Stimulated activated CD8-positive, alpha-beta memory T cell treated with anti-CD3 and anti-CD28 coated beads, Interleukin-2, amount 100 ng/mL, for 1 hour (primary cell): ENCODE measurements at places on chromosomes 4 and X.

DNA sequence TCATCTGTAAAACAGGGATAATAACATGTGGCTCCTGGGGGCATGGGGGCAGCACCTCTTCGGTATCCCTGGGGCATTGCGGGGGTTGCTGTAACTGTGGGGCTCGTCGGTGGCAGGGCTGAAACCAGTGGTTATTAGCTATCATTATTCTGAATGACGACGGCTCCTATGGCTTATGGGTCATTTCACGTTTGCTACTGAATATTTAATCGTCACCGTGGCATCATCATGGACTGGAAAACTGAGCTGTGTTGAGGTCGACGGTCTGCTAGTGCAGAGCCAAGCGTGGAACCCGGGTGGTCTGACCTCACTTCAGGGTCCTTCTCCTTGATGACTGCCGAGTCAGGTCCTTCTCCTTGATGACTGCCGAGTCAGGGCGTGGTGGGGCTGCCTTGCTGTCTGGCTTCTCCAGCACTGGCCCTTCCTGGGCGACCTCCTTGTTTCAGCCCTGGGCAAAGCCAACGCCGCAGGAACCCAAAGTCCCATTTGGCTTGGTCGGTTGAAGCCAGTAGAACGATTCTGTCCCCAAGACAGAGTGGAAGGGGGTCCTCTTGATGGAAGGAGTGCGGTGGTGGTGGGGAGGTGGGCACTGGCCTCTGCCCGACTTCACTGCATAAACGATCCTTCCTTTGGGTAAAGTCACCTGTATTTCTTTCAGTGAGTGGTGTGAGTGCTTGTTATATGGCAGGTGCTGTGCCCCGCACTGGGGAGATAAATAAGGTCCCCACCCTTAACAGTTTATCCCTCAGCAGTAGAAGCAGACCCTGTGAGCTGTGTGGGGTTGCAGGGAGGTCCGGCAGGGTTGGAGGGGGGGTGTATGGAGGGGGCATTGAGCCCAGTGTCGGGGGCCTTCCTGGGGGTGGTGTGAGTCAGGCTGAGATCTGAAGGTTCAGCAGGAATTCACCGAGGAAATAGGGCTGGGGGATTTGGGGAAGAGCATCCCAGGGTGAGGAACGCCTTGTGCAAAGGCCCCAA is 40.8 kb downstream of the PSAPL1 start:
- DNase-seq = no peak

- no peak for DNase-seq
Measured at GRCh38 chrX:123267220-123267619, 83.1 kb downstream of the GRIA3 start.

- no peak for DNase-seq
Measured at GRCh38 chr4:79042079-79042674, 102.9 kb upstream of the PAQR3 start.

DNA sequence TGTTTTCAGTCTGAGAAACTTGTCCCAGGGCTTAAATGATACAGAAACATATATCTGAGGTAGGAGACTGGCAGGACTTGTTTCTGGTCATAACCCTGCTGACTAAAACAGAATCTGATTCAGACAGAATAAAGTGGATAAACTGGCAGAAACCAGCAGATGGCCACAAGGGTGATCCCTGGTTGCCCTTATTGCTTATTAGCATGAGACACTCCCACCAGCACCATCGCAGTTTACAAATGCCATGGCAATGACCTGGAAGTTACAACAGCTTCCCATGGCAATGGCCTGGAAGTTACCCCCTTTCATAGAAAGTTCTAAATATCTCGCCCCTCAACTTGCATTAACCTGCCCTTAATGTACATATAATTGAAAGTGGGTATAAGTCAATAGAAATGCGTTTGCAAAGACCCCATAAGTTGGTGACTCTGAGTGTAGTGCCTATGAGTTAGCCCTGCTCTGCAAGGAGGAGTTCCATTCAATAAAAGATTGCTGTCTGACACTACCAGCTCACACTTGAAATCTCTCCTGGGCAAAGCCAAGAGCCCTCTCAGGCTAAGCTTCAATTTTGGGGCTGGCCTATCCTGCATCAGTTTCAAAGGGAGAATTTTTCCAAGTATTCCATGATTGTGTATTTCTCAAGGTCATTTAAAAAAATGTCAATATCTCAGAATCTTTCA is 52.9 kb upstream of the PAGE5 start:
- DNase-seq = no peak

DNA sequence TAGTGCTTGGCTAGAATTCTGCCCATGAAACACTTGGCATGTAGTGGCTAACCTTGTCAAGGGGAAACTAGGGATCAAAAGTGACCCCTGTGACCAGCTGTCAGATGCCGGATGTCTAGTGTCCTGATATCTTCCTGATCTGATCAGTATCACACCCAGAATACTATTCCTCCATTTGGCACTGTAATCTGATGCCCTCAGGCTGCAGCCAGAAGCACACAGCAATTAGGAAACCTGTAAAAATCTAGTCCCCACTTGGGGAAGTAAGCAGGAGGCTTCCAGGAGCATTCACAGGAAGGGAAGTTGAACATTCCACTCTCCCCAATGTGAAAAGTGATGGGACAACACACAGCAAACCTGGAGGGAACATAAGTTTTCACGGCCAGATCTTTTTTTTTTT is 125.1 kb downstream of the HS6ST2 start:
- no peak for DNase-seq

GRCh38 chr4:6391186-6391851 is 81.1 kb downstream of the PPP2R2C start:
- DNase-seq = no peak

DNA sequence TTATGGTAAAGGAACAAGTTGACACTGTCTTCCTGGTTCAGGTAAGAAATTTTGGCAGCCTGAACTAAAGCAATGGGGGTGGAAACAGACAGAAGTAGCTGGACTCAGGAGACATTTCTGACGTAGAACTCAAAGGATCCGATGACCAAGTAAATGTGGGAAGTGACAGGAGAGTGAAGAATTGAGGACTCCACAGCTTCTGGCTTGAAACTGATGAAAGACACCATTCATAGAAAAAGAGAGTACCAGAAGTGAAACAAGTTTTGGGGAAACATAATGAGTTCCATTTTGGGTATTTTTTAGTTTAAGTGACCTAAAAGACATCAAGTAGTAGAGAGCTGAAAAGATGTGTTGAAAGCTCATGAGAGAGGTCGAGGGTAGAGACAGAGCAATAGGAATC is 5.7 kb downstream of the FAM120C start:
- no peak for DNase-seq

GRCh38 chr4:184267206-184267608 is 49.5 kb upstream of the ENPP6 start:
- no peak for DNase-seq

GRCh38 chr4:153114771-153115321 is 89.4 kb upstream of the TRIM2 start:
- no peak for DNase-seq

DNA sequence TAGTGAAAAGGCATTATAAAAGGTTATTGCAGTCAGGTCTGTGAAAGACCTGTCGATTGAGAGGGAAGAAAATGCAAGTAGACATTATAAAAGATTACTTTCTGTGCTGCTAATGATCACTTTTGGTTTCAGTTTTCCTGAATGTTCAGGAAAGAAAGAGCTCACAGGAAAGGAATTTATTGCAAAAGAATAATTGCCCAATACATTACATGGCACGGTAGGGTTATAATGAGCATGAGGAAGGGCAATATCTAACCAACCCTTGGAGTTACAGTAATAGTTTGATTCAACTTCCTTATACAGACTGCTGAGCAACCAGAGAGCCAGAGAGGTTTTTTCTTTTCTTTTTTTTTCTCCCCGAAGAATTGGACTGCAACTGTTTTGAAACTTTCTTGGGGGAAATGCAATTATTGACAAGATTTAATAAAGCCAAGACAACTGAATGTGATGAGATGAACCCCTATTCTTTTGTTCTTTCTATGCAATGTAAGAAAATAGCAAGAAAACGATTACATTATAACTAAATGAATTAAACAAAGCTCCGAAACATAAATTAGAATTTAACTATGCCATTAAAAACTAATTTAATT is 247.0 kb downstream of the C4orf33 start:
- no peak for DNase-seq

DNA sequence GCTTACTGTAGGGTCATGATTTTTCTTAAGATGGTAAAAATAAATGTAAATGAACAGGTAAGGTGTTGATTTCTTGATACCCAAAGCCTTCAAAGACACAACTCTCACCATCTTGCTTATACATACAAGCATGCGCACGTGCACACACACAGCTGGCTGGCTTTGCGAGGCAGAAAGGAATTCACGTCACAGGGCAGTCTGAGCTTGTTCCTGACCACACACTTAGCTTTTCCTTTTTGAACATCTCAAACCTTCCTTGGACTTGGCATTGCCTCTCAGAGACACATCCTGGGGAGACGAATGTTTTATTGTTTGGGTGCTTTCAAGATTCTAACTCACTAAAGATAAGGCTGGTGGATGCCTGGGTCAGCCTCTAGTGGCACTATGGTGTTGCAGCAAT is 175.0 kb downstream of the NHS start:
- DNase-seq = no peak

DNA sequence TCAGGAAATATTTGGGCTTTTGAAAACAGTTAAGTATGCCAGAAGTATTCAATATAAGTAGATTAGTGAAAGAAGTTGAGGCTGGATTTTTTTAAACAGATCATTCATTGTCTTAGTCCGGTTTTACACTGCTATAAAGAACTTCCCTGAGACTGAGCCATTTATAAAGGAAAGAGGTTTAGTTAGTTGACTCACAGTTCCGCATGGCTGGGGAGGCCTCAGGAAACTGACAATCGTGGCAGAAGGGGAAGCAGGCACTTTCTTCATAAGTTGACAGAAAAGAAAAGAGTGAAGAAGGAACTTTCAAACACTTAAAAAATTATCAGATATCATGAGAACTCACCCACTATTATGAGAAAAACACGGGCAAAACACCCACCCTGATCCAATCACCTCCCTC is 31.1 kb upstream of the CYLC1 start:
- DNase-seq = no peak

- DNase-seq = no peak
Measured at GRCh38 chrX:102599951-102600579, 750 bp downstream of the ARMCX5 start.

- DNase-seq = no peak
Measured at GRCh38 chrX:106300656-106301055, 132.6 kb downstream of the PWWP3B start.

GRCh38 chrX:124529786-124530185 is 183.4 kb downstream of the SH2D1A start:
- DNase-seq = no peak

- DNase-seq = no peak
Measured at GRCh38 chrX:24229976-24230375, 80.4 kb downstream of the ZFX start.

GRCh38 chr4:111984169-111984819 is 161.0 kb upstream of the FAM241A start:
- no peak for DNase-seq

- no peak for DNase-seq
Measured at GRCh38 chr4:125315576-125316400, 1.0 kb downstream of the FAT4 start.

GRCh38 chrX:102985192-102985591 is 48.1 kb downstream of the RAB40AL start:
- DNase-seq = no peak

GRCh38 chr4:175811228-175811627 is 836 bp downstream of the GPM6A start:
- no peak for DNase-seq

DNA sequence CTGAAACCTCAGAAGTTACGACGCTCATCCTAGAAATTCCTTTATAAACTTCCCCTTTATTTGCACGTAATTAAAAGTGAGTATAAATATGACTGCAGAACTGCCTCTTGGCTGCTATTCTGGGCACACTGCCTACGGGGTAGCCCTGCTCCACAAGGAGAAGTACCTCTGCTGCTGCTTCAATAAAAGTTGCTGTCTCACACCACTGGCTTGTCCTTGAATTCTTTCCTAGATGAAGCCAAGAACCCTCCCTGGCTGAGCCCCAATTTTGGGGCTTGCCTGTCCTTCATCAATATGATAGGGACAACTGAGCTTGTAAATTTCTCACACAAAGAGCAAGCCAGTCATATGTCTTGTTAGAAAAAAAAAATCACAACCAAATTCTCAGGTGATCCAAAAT is 115.8 kb downstream of the VEGFC start:
- DNase-seq = no peak

DNA sequence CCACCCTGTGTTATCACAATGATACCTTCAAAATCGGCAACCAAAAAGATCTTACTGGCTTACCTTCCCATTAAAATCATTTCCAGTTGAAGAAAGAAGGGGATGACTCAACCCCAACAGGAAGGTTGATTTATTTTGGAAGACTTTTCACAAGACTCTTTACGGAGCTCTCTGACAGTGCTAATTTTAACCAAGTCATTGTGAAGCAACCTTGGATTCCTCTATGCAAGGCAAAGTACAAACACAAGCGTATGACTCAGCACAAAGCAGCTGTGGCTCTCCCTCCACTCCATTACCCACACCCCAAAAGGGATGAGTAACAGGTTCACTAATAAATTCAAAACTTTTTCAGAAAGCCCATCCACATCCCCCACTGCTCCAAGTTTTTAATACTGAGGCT is 213.8 kb upstream of the FGF13 start:
- DNase-seq = no peak

DNA sequence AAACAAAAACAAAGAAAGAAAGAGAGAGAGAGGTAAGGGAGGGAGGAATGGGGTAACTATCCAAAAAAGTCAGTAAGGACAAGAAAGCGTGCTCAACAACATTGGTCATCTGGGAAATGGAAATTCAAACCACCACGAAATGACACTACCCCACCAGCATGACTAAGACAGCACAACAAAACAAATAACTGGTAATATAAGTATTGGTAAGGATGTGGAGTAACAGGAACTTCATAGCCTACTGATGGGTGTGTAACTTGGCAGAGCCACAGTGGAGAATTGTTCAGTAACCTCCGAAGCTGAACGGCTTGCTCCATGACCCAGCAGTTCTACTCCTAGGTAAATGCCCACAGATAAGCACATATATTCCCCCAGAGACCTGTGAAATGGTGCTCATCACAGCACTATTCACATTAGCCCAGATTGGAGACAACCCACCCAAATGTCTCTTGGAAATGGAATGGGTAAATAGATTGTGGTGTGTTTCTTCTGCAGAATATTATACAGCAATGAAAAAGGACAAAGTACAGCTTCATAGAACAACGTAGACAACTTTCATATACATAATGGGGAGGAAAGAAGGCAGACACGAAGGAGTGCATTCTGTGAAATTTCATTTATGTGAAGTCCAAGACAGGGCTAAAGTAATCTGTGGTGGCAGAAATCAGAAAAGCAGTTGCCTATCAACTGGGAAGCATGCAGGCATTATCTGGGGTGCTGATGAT is 95.5 kb upstream of the ATP6AP2 start:
- no peak for DNase-seq

- DNase-seq = no peak
Measured at GRCh38 chr4:54657551-54658251, at the start of gene KIT. KIT (plus strand) TSS chr4:54657957; CDS start chr4:54658015, 58 bp downstream.

DNA sequence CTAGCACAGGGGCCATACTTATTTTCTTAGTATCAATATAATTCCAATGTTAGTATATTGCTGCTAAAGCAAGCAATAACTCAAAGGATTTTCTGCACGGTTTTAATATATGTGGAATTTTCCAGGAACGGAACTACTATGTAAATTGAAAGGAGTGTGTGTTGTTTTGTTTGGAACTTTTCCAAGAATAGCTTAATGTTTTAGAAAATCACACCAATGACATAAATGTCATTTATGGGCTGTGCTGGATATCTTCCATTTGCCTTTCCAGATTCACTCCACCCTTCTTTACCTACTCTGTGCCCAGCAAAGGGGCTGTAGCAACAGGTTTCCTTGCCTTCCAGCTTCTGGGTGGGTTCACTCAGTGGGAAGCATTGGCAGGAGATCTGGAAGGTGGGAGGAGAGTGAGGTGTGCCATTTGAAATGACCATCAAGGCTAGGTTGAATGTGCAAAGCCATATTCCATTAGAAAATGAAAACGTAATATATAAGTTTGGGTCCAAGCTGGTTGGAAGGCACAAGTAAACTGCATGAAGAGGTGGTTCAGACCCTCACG is 25.2 kb upstream of the ZFX start:
- DNase-seq = no peak
